ENCODE measurements at places on chromosomes 7 and 10. TPM values are rescaled to one million over a fixed set of nuclear protein-coding genes. Genes with fewer than 3 reads are reported as not detected.

DNA sequence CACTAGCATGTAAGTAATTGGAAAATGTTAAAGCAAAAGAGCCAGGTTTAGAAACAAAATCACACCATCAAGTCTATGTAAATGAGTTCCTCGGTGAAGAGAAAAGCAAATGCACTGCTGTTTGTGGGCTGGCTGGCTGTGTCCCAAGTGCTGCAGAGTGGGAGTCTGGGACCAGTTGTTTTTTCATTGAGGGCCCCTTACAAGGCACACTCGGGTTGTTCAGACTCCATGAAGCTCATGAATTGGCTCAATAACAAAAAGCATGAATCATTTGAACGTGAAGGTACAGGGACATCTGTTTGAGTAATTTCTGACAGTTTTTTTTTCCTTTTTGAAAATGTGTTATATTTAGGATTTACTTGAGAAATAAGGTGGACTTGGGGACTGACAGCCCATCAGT is 28.0 kb downstream of the GRK5 start:
- no peak for DNase-seq

DNA sequence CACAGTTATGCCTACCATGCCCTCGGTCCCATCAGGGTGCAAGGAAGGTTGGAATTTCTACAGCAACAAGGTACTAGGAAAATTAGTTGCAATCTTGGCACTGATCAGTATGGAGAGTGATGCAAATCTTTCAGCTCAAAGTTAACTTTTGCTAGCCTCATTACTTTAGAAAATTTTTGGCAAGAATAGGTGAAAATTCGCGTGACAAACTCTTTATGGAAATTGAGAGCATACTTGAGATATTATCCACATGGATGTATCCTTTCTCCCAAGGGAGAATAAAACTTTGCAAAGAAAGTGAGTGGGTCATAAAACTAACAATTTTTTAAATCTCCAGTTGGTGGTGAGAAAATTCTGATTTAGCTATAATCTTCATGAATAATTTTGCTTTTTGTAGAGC is 71.1 kb upstream of the SLC39A12 start:
- DNase-seq, result no peak

Gene SUN3
- total RNA-seq, result not detected

Gene STOX1
- total RNA-seq, result 2.5 TPM

Gene DYNC1I1
- total RNA-seq, result 1.9 TPM
